ENCODE measurements at places on chromosomes 2 and 18. TPM values are rescaled to one million over a fixed set of nuclear protein-coding genes. Genes with fewer than 3 reads are reported as not detected.

GRCh38 chr2:68835621-68836020, 35.6 kb downstream of the BMP10 start:
- no peak for DNase-seq

DNA sequence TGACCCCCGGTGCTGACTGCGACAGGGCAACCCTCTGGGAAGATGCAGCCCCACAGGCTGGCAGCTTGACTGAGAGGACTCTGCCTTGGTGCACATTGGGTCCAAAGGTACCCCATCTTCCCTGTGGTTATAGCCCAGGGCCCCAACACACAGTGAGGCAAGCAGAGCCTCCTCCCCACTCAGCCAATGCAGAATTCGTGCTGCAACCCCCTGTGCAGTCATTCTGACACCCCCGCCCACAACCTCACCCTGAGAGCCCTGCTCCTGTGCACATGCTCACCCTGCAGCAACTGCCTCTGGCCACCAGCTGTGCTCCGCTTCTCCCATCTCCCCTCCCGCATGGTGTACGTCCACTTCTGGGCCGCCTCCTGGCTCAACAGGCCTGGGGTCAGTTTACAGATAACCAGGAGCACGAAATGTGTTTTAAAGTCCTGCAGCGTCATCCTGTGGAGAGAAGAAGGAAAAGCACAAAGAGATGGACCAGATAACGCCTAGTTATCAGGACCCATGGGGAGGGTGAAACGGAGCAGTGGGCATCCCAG, 24.4 kb downstream of the CAPN14 start:
- no peak for DNase-seq

DNA sequence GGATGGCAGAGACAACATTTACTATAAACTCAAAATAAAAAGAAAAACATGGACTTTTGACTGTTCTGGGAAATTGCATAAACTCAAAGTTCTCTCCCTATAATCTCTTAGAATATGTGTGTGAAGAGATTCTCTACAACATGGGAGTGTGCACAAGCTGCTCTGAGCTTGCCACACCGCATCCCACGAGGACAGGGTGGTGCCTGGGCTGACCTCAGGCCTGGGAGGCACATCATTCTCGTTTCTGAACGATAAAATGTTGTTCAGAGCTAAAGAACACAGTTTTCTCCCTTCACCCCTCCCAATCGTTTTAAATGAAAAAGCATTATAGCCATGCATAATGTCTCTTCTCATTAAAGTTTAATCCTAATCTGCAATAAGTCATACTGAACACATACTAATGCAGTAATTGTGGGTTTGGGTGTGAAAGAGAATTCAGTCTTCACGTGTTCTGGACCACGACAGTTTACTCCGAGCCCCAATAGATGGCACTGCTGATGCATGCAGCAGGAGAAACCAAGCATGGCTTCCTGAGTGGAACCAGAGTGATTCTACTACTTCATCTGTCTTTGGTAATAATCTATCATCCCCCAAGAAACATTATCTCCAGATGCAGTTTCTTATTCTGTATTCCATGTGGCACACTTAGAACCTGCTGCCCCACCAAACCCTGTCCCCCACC, 46.9 kb upstream of the LAMA1 start:
- DNase-seq: no peak

- no peak for DNase-seq
These were observed 35.9 kb upstream of the MGAT5 start for GRCh38 chr2:134217924-134218323.

- DNase-seq: no peak
These were observed 671.6 kb downstream of the PLCL1 start for GRCh38 chr2:198476007-198476406.

DNA sequence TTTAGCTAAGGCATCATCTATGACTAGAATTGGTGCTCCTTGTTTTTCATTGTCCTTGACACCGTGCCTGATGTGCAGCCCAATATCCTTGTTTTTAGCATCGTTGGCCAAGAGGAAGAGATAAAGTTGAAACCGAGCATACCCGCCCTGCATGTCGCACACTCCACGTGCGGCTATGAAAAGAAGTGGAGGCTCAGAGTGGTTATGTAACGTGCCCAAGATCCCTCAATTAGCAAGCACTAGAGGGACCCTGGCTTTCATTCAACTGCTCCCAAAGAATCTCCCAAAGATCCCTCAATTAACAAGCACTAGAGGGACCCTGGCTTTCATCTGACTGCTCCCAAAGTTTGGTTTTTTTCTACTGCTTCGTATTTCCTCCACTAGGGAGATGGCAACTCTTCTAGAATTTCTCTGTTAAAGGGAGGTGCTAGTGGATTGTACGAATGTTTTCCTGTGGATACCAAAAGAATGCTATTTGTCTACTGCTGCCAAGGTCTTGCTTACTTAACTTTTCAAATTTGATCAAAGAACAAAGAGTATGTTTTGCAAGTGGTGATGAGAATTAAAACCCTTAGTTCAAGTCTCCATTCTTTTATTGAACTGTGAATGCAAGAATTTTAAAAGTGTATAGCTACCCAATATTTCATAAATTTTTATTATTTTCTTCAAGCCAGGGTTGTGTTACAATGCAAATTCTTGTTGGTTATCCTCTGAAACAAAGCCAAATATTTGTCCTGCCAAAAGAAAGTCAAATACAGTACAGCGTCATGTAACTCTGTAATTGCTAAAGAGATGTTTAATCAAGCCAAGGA, 92.1 kb downstream of the AOX1 start:
- DNase-seq: no peak

GRCh38 chr2:72917877-72918553, 696 bp downstream of the EMX1 start:
- DNase-seq: no peak

- DNase-seq: no peak
These were observed 6.4 kb downstream of the SALL3 start for GRCh38 chr18:78986018-78986481.

DNA sequence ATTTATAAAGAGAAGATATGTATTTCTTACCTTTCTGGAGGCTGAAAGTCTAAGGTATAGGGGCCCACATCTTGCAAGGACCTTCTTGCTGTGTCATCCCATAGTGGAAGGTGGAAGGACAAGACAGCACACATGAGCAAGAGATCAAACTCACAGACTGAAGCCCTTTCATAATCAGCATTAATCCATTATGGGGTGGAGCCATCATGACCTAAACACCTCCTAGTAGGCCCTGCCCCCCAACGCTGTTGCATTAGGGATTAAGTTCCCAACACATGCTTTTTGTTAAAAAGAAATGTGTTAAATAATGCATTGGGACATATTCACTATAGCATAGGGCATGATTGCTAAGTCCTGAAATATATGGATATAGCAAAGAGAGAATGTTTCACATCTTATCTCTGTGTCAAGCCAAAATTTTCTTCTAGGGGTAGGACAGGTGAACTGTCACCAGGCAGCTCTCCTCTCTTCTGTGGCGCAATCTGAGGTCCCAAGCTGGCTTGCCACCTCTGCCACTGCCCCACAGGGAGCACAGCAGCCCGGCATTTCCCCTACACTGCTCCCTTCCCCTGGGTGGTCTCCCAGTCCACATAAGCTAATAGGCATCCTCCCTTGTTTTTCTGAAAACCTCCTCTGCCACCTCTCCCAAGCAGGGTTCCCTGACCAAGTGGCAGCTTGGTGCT, 8.3 kb upstream of the CTIF start:
- DNase-seq: no peak

DNA sequence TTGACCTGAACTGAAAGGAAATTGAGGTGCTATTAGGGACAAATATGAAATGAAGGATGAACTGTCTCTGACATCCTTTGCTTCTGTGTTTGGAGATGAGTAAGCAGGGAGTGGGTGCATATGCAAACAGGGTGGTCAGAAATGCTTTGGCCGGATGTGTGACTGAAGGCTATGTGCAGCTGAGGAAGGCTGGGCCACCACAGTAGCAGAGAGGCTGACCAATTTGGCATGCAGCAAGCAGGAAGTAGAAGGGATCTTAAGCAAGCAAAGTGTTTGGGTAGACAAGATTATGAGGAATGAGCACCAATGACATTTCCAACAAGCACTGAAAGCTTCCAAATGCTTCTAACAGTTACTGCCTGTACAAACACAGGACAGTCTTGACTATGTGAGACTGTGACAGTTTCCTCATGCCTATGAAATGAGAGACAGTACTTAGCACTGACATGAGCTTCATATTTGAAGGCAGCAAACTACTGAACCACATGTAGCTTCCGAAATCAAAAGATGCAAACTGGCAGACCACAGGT, 3.3 kb upstream of the ACTR3 start:
- DNase-seq: no peak

DNA sequence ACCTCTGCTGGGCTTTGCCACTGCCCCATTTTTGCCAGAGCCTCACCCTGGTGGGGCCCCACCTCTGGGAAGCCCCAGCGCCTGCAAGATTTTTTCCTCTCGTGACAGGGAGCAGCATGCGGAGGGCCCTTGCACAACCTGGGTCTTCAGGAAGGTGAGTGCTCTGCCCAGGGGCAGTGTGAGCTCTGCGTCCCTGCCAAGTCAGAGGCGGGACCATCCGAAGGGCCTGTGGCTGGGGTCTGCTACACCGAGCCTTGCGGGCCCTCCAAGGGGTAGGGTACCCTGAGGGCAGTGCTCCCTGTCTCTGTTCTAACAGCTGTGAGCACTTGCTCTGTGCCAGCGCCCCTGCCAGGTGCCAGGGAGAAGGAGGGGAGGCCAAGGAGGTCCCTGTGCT, 5.8 kb upstream of the ODC1 start:
- DNase-seq: no peak

DNA sequence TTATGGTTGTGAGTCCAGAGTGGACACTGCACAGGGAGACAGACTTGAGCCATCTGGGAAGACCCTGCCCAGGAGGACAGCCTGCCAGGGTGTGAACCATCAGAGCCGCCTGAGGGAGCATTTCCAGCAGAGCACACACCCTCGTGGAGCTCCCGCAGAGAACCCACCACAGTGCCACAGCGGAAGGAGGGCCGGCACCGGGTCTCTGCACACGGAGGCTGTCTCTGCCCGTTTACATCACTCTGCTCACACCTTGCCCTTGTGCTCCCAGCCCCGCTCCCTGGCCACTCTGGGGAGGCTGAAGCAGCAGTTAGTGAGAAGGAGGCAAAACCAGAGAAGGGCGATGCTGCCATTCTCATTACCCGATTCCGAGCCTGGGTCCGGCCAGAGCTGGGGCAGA, 161.9 kb downstream of the KLHL29 start:
- no peak for DNase-seq

DNA sequence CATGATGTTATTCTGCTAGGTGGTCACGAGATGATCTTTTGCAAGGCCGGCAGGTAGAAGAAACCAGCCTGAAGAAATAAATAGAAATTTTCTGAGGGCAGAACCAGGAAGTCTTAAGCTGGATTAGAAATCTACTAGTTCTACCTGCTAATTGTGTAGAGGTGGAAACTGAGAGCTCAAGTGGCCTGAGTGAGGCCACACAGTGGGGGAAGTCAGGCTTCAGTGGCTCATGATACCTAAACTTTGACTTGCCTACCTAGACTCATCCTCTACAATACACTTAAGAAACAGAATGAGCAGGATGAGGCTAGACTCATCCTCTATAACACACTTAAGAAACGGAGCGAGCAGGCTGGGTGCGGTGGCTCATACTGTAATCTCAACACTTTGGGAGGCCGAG, 134.9 kb upstream of the NDUFV2 start:
- DNase-seq: no peak

DNA sequence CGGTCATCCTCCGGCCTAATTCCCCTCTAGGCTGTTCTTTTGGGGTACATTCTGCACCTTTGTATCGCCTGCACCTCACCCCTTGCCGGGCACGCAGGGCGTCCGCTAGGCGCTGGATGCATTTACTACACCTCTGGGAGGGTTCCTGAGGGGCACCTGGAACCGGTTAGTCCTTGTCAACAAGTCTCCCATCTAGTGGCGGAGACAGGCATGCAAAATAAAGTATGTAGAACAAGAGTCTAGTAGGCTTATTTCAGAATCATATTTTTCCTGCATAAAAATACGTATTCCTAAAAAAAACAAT, 705 bp upstream of the TEX261 start:
- DNase-seq: no peak

DNA sequence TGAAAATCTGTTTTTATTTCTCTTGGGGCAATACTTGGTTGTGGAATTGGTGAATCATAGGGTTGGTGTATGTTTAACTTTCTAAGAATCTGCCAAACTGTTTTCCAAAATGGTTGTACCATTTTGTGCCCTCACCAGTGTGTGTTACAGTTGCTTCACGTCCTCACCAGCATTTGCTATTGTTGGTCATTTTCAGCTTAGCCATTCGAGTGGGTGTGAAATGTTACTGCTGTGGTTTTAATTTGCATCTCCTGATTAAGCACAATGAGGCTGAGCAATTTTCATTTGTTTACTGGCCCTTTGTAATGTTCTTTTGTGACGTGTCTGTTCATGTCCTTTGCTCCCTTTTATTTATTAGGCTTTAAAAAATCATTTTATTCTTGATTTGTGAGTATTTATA, 49.7 kb downstream of the FOSL2 start:
- DNase-seq: no peak

- no peak for DNase-seq
These were observed 599.5 kb downstream of the KCNJ3 start for GRCh38 chr2:155298001-155298400.

GRCh38 chr2:69588945-69589344, 54.6 kb downstream of the AAK1 start:
- no peak for DNase-seq

DNA sequence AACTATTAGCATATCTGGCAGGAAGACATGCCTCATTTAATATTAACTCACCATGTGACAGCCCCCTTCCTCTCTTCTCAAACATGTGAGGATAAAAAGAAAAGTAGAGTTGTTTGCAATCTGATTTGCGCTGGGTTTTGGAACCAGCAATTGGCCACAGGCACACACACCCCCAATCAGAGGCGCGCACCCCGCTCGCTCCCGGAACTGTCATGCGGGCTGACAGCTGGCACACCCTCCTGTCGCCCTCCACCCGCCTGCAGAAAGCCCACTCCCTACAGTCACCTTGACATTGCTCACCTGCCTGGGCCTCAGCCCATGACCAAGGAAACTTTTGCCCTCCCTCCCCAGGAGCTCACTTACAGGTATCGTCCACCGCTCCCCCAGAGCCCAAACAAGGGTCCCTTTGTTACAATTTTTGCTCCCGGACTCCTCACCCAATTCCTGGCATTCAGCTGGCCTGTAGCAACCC, 1.1 kb downstream of the COBLL1 start:
- peak; percentile 64 for DNase-seq

The CKAP2L gene
- total RNA-seq: 0.10 TPM

The ZSWIM2 gene
- not detected for total RNA-seq

The CHRND gene
- not detected for total RNA-seq

The METTL5 gene
- 67.8 TPM for total RNA-seq

The PLCD4 gene
- 0.55 TPM for total RNA-seq

The CNRIP1 gene
- 11.1 TPM for total RNA-seq

The TGFA gene
- total RNA-seq: 1.1 TPM

The UGT1A5 gene
- total RNA-seq: not detected

The CD8B2 gene
- total RNA-seq: not detected

All from left ventricle myocardium superior (tissue), 1 donor.